ENCODE measurements at places on chromosomes 5 and 9.

- no peak for DNase-seq
These were observed 28.2 kb downstream of the NMUR2 start for GRCh38 chr5:152376886-152377285.

- DNase-seq = no peak
These were observed 12.8 kb downstream of the PDLIM4 start for GRCh38 chr5:132270335-132270665.

- DNase-seq = no peak
These were observed 389.1 kb upstream of the WWC1 start for GRCh38 chr5:167902298-167902697.

GRCh38 chr5:130055572-130055971 lies 151.3 kb downstream of the CHSY3 start:
- no peak for DNase-seq

GRCh38 chr5:72459089-72459661 lies 48.0 kb downstream of the ZNF366 start:
- no peak for DNase-seq

- DNase-seq = no peak
These were observed 2.7 kb upstream of the ANP32B start for GRCh38 chr9:97980479-97980803.
